ENCODE measurements at places on chromosomes 13 and 19.

- DNase-seq: no peak
These were observed 22.3 kb downstream of the TEX29 start for GRCh38 chr13:111342721-111343120.

DNA sequence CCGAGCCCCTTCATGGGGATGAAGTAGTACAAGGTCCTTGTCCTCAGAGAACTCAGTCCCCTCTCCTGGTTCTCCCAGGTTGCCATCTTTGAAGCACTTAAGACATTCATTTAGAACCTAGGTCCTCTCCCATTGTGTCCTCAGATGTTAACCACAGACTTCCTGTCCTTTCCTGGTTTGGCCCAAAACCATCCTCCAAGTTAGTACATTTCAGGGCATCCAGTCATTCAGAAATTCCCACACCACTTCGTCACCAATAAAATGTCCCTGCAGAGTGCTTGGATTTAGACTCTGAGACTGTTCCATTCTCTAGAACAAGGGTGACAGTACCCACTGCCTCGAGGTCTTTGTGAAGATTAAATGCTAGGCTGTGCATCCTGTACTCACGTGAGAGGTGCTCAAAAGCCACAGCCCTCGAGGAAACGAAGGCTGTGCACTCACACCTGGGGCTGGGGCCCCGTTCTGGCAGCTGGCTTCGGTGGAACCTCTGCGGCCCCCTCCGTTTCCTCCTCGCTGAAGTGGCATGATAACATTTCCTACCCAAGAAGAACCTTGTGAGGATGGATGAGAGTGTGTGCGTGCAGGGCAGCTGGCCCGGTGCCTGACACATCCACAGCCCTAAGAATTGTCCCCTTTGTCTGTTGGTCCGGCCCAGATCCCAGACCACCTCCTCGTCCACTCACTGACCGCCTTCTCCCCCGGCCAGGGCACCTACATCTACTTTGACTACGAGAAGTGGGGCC, 4.7 kb downstream of the LENG1 start:
- peak; percentile 48 for DNase-seq

- no peak for DNase-seq
These were observed 67.1 kb downstream of the NUFIP1 start for GRCh38 chr13:44921931-44922758.

GRCh38 chr13:61383111-61383510, 32.5 kb downstream of the PCDH20 start:
- no peak for DNase-seq

DNA sequence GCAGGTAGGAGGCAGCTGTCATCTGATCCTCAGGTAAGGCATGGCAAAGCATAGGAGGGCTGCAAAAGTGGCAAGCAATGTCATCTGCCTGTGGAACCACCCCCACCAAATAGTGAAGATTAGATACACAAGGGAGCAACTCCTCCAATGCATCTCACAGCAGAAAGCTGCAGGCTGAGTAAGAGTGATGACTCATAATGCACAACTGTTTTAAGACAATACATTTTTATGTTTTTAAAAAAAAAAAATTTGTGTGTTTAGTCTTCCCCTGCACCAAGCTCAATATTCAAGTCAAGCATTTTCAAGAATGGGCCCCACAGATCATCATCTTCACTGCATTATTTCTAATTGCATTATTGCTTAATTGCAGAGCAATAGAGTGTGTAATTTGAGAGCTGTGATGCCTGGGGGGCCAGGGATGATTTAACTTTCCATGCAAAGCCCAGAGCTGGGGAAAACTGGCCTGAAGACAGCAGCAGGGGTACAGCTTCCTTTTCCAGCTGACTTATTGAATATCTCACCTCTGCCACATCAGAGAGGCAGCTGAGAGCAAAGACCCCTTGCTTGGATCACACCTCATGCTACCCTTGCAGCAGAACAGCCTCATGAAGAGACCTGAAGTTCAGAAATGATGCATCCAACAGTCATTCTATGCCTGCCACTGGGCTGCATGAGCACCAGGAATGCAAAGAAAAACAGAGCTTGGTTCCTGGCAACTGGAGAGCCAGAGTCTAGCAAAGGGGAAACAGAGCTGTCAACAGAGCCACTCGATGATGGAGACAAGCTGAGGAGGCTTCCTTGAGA, 22.7 kb upstream of the POP4 start:
- no peak for DNase-seq

DNA sequence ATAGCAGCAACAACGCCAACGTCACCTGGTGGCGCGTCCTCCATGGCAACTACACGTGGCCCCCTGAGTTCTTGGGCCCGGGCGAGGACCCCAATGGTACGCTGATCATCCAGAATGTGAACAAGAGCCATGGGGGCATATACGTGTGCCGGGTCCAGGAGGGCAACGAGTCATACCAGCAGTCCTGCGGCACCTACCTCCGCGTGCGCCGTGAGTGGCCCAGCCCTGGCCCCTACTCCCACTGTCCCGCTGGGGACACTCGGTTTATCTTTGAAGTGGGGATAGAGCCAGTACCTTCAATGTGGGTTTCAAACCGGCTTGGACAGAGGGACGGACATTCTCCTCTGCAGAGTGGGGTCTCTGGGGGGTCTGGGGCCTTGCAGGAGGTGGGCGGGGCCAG, 2.0 kb downstream of the CD79A start:
- peak; percentile 14 for DNase-seq

DNA sequence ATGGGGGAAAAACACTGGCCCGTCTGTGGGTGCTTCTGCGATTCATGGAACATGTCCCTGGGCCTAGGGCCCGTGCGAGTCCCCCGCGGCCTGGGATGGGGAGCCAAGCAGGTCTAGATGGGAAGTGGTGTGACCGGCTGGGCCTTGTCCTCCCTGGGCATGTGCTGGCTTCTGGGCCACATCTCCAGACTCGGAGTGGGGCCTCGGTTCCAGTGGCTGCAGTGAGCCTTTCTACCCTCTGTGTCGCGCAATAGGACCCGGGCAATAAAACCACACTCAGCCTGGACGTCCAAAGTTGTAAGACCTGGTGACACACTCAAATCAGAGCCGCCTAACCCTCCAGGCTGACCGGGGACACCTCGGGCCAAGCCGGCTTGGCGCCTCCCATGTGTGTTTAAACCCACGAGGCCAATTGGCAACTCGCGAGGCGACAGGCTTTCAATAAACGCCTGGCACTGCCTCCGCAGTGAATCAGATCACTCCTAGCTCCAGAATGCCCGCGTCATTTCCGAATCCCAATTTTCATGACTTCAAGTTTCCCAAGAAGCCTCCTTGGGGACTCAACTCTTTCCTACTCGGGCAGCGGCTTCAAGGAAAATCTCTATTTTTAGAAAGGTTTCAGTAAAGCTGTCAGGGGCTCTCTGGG, 57.3 kb downstream of the KLF2 start:
- DNase-seq: no peak

DNA sequence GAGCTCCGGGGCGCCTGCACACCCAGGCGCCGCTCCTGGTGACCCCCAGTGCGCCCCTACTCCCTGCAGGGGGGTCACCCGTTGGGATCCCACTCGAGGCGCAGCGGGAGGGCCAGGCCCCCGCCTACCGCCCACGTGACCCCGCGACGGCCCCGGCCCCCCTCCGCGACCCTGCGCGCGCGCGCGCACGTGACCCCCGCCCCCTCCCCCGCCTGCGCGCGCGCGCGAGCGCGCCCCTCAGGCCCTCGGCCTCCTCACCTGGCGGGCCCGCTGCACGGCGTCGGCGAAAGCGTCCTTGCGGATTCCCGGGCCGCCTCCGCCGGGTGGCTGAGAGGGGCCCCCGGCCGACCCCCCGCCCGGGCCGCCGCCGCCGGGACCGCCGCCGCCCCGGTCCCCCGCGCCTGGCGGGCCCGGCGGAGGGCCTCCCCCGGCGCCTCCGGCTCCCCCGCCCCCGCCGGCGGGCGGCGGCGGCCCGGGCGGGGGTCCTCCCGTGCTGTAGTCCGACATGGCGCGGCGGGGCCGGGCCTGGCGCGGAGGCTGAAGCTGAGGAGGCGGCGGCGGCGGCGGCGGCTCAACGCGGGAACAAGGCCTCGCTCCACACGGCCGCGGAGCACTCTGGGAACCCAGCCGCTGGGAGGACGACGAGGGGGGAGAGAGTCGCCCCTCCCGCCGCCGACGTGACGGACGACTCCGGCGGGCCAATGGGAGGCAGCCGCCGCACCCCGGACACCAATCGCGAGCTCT, at the start of gene KHSRP:
KHSRP (minus strand) TSS at position 617 of the 744 bp plus-strand sequence; CDS start at position 507, 110 bp downstream.
- peak; percentile 51 for DNase-seq

DNA sequence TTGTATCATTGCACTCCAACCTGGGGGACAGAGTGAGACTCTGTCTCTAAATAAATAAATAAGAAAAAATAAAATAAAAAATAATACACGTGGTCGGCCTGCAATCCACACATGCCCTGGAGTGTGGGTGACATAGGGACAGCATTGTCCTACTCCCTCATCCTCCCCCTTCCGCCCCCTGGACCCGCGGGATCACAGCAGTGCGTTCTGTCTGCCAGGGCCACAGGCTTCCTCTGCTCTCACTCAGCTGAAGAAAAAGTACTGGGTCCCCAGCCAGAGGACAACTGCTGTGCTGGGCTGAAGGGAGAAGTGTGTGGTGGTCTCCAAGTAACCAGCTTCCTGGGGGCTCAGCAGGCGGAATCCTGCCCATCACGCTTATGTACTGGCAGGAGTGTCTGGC, 6.3 kb downstream of the BCAT2 start:
- no peak for DNase-seq

GRCh38 chr13:111280681-111281585, 39.5 kb upstream of the TEX29 start:
- no peak for DNase-seq

DNA sequence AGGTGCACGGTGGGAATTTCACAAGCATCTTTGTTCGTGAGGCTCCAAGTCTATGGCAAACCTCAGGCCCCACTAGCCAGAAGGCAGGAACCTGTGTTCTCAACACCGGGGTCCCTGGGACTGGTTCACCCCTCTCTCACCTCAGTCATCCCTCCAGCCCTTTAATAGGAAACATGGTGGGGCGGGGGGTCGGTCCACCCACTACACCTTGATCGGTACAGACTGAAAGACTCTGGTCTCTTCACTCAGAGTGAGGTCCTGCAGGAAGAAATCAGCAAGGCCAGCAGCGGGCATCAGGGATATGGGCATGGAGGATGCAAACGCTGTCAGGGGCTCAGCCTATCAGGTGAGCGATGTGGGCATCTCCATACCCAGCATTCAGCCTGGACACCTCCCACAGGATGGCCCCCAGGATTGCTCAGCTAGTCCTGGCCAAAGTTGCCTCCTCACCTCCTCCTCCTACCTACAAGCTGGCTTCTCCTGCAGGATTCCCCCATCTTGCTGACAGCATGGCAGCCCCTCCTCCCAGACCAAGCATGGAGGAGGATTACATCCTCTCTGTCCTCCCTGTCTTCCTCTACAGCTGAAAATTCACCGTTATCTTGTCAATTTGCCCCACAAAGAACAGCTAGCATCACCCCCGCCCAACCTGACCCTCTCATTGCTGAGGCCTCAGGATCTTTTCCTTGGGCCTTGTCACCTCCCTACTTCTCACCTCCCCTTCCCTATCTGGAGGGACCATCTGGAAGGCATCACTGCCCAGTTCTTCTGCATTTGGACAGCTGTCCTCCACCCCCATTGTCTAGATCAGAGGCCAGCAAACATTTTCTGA, 37.3 kb upstream of the CD33 start:
- no peak for DNase-seq

GRCh38 chr13:110155072-110155471, 151.9 kb downstream of the COL4A1 start:
- no peak for DNase-seq

- no peak for DNase-seq
These were observed 12.3 kb downstream of the ATP7B start for GRCh38 chr13:51998723-51999509.

DNA sequence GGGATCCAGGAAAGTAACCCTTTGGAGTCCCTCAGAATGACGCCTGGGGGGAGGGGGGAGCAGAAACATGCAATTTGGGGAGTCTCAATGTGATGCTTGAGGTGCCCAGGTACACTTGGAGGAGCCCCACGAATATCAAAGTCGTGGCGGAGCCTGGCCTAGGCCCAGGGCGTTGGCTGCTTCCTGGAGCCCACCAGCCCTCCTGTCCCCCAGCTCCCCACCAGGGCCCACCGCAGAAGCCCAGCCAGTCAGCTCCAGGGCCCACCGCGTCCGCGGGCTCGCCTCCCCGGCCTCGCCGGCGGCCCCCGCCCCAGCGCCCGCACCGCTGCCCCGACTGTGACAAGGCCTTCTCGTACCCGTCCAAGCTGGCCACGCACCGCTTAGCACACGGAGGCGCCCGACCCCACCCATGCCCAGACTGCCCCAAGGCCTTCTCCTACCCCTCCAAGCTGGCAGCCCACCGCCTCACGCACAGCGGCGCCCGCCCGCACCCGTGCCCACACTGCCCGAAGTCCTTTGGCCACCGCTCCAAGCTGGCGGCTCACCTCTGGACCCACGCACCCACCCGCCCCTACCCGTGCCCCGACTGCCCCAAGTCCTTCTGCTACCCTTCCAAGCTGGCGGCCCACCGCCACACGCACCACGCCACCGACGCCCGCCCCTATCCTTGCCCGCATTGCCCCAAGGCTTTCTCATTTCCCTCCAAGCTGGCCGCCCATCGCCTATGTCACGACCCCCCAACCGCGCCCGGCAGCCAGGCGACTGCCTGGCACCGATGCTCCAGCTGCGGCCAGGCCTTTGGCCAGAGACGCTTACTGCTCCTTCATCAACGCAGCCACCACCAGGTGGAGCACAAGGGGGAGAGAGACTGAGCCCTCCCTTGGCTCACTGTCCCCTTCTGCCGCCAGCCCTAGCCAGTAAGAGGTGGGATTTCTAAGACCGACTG, 2.1 kb downstream of the ZNF575 start:
- peak; percentile 50 for DNase-seq

Measured in activated T-cell treated with anti-CD3 and anti-CD28 coated beads, Interleukin-2, amount 50 U/mL, for 48 hours (primary cell).